ENCODE measurements at places on chromosomes 3 and 15.

DNA sequence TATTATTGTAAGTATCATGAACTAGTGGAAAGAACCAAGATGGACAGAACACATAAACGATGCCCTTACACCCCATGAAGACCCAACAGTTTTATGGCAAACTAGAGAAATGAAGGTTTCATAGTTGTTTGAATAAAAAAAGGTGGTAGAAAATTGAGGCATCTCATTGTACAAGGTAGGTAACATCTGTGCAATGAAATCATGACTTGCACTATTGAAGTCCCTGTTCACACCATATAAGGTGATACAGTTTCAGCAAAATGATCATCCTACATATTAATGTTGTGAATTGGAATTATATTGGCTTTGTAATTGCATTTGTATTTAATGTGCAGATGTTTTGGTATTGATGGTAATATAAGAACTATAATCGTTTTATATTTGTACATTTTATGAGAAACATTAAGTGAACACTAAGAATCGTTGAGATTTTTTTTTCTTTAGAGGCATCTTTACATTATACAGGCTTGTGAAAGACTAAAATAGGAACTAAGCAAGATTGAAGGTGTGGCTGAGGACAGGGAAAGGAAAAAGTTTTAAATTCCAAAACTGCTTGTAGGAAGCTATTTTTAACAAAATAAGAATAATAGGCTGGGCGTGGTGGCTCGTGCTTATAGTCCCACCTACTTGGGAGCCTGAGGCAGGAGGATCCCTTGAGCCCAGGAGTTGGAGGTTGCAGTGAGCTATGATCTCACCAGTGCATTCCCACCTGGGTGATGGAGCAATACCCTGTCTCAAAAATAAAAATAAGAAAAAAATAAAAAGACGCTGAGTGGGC is 48.5 kb downstream of the CGNL1 start:
- no peak for DNase-seq

GRCh38 chr15:55912982-55913381 is 80.4 kb downstream of the NEDD4 start:
- no peak for DNase-seq

- no peak for DNase-seq
These were observed 34.1 kb upstream of the MASP1 start for GRCh38 chr3:187325632-187326031.

- no peak for DNase-seq
These were observed 164.0 kb upstream of the TBL1XR1 start for GRCh38 chr3:177361081-177361938.

DNA sequence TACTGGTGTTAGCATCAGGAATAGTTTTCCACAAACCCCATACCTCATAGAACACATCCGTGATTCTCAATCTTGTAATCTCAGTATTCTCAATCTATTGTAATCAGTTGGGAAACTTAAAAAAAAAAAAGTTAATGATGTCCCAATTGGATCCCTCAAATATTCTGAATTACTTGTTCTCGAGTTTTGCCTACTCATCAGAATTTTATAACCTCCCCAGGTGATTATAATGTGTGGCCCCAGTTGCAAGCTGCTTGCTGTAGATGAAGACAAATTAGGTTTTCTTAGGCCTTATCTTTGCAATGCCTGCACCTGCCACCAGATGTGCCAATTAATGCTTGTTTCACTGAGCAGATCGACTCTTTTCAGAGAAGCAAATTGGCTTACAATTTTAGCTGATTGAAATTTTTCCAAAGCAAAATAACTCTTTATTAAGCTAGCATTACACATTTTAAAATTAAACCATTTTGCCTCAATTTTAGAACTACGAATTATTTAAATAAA is 19.0 kb upstream of the DIPK2A start:
- no peak for DNase-seq

DNA sequence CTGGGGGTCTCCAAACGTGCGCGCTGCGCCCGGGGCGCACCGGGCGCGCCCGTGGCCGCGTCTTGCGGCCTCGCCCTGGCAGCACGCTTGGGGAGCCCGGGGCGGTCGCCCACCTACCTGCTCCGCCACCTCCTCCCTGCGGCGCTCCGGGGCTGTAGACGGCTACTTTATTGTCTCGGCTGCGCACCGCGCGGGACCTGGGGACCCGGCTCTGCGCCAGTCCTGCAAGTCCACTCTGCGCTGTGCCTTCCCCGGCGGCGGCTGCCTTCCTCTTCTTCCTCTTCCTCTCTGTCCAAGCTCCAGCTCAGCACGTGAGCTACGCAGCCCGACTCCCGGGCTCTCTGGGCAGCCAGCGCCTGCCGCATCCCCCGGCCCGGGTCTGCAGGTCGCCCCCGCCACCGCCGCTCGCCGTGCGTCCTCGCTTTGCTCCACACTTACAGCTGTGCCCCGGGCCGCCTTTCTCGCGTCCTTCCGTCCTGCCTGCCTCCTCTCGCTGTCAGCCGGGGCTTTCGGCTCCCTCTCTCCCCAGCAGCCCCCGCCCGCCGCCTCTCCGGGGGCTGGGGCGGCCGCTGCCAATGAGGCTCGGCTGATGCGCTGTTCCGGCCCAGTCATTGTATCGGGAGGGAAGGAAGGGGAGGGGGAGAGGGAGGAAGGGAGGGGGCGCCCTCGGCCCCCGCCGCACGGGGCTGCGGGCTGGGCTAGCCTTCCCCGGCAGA is 156.4 kb upstream of the FRMD4B start:
- no peak for DNase-seq

DNA sequence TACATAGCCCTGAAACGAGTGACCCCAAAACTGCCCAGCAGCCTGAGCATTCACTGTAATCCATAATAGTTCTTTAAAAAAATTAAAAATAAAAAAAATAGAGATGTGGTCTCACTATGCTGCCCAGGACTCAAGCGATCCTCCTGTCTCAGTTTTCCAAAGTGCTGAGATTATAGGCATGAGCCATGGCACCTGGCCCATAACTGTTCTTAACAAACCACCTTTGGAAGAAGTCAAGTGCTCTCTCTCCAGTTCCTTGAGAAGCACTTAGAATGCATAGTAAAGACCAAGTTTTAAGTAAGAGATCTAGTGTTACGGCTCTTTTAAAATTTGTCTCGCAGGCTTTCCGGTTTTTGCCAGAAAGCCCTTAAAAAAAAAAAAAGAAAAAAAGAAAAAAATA is 8.2 kb downstream of the CDC25A start:
- no peak for DNase-seq

DNA sequence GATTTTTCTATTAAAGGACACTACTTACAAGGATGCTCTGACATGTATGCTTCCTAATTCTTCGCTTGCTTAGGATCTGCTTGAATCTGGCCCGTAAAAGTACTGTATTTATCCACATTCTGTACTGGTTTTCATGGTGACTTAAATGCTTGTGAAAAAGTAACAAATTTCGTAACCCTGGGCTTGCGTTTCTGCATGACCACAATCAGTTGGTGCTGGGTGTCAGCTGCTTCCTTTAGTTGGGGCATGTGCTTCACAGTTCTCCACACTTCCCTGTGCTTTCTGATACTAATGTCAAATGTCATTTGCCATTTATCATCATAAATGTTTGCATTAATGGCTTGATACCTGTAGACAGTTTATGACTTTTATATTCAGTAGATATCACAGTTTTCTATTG is 218.4 kb upstream of the MLF1 start:
- no peak for DNase-seq

GRCh38 chr3:48285132-48285531 is 44.2 kb downstream of the ZNF589 start:
- DNase-seq: no peak

Data from NCI-H510A treated with DMSO at 0.1 percent for 48 hours (cell line).